ENCODE measurements at places on chromosomes 3 and 15.

DNA sequence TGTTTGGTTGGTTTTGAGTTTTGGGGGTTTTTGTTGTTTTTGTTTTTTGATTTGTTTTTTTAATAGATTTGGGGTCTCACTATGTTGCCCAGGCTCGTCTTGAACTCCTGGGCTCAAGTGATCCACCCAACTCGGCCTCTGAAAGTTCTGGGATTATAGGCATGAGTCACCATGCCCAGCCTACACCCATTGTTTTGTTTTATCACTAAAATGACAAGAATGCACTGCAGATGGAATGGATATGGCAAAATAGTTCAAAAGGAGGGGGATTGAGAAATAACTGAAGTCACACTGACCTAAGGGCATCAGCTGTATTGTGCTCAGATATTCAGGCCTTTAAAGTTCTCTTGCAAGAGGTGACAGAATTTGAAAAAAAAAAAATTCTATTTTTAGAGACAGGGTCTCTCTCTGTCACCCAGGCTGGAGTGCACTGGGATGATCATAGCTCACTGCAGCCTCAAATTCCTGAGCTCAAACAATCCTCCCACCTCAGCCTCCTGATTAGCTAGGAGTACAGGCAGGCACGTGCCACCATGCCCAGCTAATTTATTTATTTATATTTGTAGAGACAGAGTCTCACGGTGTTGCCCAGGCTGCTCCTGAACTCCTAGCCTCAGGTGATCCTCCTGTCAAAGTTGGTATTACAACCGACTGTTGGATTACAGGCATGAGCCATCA, 4.4 kb upstream of the RASA2 start:
- peak; percentile 75 for DNase-seq

GRCh38 chr3:101509811-101510210, 3.2 kb downstream of the SENP7 start:
- peak; percentile 77 for DNase-seq

GRCh38 chr3:1135194-1135593, 42.4 kb downstream of the CNTN6 start:
- no peak for DNase-seq

DNA sequence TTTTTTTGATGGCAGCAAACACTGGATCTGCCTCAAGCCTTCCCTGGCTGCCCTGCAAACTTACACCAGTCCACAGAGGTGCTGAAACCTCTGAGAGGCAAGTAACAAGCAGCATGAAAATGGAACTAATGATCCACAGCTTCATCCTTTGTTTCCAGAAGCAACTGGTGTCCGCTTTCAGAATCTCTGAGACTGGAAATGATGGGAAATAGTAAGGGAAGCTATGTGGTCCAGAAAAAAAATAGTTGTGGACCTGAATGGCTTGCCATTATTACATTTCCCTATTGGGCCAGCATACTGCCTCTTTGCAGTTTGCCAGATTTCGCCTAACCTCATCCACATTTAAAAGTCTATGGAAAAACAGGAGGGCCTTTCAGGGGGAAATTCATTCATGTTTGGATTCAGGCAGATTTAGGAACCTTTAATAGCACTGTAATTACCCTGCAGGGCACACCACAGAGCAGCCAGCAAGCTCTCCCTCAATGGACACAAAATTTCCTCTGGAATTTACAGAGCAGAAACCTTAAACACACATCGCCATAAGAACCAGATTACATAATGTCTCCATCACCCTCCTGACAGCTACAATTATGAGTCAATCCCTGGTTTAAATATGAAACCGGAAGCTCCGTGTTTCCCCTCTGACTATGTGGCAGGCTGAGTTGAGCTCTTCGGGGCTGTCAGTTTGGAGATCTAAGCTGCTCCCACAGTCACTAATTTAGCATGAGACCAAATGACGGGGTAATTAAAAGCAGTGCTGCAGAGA, 134.4 kb downstream of the TMCO5A start:
- peak; percentile 90 for DNase-seq

DNA sequence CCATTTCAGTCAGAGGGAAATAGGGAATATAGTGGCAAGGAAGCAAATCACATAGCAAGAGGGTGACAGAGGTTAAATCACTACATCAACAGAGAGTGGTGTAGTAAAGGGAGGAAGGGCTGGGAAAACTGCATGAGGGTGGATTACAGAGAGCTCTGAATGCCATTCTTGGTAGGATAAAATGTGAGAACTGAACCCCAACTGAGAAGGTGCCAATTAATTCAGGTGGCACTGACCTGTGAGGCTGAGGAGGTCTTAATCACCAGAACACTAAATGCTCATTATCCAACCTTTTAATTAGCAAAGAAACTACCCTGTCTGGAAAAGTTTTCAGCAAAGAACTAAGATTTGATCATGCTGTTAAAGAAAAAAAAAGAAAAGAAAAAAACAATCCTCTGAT, 202.7 kb downstream of the LRRN1 start:
- DNase-seq = no peak

GRCh38 chr3:127237835-127238234, 44.9 kb downstream of the PRR23E start:
- DNase-seq = no peak

Measured in fibroblast of skin of right quadriceps (primary cell).